Kidney capillary endothelial cell (primary cell): ENCODE measurements at places on chromosomes 16 and 17.

DNA sequence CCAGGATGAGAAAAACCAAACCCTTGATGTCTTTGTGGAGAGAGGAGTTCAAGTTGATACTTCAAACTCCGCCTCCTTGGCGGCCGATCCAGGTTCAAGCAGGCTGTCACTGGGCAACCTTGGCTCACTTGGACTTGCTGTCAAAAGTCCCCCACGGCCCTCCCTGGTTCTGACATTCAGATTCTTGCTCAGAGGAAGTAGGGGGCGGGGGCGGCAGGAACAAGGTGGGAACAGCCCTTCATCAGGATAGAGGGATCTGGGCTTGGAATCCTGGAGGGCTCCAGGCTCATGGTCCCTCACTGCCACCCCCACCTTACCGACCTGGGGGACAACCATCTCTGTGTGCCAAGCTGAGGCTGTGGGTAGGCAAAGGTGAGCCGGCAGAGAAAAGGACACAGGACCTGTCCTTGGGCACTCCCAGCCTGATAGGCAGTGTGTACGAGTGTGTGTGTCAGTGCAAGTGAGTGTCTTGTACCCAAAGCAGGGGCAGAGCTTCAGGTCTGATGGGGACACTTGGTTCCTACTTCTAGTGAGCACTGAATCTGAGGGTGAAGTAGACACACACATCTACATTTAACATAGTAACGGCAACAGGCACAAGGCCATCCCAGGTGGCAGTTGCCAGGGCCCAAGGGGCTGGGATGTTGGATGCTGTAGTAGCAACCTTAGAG is 6.6 kb upstream of the TSPOAP1 start:
- no peak for DNase-seq

DNA sequence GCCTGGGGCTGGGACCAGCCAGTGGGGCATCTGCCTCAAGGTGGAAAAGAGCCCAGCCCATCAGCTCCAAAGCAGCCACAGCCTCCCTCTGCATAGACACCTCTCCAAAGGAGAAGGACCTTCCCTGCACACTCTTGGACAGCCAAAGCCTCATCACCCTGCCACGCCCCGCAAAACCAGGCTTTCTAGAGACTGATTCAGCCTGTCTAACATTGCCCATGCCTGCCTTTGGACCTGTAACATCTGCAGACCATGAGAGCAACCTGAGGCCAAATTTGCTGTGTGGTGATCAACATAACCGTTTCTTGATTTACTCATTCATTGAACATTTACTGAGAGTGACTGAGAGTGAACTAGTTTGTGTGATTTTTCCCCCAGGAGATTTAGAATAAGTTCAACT is 219.7 kb upstream of the HSBP1 start:
- DNase-seq: no peak

GRCh38 chr17:14942526-14943190 is 322.5 kb downstream of the PMP22 start:
- no peak for DNase-seq

DNA sequence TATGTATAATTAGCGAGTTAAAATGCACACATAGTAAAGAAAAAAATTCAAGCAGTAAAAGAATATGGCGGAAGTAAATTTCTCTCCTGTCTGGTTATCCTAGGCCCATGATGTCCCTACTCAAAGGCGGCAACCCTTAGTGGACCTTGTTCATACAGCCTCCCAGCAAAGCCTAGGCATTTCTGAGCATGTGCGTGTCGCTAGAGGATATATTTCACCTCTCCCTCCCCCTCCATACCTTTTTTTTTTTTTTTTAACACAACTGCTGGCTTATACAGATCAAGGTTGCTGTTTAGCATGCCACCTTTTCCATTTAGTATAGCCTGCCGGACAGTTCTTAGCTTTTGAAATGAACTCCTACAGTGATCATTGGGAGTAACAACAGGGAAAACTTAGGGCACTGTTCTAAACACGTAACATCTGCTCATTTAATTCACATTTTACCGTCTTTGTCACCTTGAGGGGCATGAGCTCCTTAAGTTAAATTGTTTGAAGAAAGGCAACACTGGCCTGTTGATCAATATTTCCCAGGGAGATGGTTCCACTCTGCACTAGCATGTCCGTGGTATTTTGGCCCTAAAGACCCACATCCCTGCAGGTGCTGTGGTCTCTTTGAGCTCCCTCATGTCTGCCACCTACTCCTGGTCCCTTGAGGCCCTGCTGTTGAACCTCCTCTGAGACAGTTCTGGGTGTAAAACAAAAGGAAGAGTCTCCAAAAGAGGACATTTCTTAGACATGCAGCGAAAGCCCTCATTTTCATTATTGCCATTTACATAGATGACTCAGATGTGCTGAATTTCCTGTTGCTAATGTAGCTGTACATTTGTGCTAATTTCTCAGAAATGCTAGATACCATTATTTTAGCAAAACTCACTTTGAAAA is 4.1 kb upstream of the TNFRSF13B start:
- no peak for DNase-seq

DNA sequence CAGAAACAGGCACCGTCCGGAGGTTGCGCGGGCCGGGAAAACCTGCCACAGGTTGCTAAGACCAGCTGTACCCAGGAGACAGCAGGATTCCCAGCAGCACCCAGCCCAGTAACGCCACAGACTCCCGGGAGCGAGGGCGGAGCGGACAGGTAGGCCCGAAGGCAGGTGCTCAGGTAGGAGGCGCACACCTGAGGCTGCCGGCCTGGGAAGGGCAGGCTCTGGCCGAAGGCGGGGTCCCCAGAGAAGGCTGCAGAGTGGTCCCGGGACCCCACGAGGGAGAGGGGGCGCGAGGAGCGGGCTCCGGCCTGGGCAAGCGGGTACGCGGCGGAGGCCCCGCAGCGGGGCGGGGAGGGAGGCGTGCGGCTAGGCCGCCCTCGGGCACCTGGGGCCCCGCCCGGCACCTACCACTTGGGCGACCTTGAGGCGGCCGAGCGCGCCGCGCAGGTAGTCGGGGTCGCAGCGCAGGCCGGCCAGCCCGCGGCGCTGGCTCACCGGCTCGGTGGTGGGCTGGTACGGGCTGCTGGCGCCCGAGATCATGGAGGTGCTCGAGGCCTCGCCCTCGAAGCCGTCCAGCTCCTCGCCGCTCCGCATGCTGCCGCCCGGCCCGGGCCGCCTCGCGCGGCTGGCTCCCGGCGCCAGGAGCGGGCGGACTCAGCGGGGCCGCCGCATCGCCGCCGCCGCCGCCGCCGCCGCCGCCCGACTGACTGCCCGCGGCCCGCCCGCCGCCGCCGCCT is 441 bp downstream of the CMTM4 start:
- DNase-seq: peak; percentile 10

GRCh38 chr16:17026600-17027242 is 444.0 kb downstream of the XYLT1 start:
- no peak for DNase-seq

- peak; percentile 52 for DNase-seq
Measured at GRCh38 chr16:4846503-4846900, 586 bp downstream of the GLYR1 start.

DNA sequence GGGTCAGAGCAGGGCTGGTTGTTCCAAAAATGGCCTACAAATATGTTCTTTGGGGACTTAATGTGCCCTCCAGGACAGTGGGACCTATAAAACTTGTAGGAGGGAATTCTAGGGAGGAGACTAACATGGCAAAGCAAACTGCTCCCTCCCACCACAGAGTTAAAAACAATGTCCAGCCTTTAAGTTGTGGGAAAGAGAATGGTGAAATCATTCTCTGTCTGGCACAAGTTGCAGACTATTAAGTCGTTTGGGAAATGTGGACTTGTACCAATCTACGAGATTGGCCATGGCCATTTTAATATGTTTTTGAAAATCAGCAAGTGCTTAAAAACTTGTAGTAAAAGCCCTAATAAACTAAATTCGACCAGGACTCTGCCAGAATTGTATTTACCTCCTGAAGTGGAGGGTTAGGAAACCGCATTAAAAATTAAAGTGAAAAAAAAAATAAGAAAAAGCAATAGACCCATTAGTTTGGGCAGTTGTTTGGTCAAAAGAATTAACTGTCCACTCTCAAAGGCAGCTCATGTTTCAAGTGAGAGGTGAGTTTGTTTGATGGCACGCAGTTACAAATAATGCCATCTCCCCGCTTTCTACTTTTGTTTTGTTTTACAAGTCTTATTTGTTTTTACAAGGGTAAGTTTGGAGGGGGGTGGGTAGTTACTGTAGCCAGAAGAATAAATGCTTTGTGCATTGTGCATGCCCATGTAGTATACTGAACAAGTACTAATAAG is 32.4 kb downstream of the ANKFN1 start:
- no peak for DNase-seq

DNA sequence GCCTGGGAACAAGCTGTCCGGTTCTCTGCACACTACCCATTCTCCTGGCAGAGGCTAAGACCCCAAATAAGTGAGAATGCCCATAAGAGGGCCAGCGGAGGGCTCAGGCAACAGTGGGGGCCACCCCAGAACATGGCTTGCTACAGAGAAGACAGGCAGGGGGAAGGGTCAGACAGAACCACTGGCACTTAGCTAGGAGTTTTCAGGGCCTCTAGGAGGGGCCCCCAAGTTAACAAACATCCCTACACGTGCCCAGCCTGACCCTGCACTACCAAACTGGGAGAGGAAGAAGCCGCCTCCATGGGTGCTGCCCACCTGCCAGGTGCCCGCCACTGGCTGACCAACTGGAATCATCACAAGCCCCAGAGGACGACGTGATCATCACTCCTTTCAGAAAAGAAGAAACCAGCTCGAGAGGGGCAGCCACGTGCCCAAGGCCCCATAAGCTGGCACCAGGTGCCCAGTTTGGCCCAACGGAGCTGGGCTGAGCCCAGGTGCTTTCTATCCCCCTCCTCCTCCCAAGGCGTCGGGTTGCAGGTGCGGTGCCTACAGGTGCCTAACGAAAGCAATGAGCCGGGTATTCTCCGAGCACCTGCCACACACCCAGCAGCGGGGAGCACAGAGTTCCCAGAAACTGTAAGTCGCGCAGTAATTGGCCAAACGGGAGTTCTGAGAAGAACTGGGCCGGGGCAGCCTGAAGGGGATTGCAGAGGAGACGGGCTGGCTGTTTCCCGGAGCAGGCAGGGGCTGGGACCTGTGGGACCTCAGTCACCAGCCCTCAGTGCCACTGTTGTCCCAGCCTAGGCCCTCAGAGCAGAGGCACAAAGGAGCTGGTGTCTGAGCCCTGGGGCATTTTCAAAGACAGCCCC is 13.2 kb downstream of the RPH3AL start:
- no peak for DNase-seq

- DNase-seq: no peak
Measured at GRCh38 chr17:8080799-8081219, 6.7 kb downstream of the ALOX12B start.

DNA sequence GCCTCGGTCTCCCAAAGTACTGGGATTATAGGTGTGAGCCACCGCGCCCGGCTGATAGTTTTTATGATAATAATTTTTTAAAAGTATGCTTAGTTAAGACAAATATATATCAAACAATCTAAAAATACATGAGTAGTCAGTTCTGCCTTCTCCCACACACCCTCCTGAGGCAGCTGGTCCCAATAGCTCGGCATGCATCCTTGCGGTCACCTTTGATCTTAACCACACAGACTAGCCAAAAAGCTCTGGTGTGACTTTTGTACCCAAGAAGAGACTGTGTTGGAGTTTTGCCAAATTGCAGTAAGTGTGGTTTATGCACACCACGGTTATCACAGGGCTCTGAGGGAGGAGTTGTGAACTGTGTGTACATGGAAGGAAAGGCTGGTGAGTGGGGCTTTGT is 25.6 kb downstream of the ATP6V0A1 start:
- DNase-seq: no peak

DNA sequence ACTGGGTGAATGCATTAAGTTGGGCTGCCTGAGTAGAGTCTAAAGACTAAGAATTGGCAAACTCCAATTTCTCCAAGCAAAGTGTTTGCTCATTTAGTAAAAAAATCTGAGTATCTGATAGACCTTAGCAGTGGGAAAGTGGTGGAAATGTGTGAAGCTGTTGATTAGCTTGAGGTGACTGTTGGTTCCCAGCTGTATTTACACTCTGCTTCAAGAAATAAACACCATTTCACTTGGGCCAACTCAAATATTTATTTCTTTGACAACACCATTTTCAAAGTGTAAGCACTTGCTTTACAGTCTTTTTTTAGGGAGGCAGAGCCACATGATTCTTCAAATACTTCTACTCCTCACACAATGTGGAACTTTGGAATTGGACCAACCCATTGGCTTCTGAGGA is 8.7 kb downstream of the KCTD19 start:
- no peak for DNase-seq

DNA sequence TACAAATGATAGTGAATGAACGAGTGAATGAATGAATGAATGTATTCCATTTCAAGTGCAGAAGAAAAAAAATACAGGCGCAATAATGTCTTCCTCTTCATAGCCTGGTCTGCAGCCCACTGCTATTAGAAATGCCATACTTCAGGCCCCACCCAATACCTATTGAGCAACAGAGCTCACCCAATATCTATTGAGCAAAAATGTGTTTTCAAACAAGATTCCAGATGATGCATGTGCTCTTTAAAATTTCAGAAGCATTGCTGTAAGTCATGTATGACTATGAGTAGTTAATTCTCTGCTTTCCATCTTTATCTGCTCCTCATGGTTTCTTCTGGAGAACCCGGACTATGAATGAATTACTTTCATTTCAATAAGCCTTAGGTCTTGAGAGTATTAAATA is 308.2 kb downstream of the XYLT1 start:
- no peak for DNase-seq

DNA sequence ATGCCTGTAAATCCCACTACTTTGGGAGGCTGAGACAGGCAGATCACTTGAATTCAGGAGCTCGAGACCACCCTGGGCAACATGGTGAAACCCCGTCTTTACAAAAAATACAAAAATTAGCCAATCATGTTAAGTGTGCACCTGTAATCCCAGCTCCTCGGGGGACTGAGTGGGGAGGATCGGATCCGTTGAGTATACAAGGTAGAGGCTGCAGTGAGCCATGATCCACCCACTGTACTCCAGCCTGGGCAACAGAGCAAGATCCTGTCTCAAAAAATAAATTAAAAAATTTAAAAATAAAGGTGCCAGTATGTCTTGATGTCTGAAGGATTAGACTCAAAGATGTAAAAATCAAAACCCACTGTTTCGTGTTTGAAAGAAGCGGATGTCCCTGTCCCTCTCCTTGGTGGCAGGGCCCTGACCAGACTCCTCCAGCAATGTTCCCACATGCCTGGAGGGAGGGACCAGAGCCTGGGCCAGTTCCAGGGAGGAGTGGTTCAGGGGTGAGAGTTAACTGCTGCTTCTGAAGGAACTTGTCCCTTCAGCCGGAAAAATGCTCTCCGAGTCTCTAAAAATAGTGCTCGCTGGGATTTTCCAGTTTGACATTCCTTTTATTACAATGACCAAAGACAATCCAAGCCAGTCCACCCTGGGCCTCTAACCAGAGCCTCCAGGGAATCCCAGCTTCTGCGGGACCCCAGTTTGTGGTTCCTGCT is 9.4 kb upstream of the CMTM4 start:
- no peak for DNase-seq

DNA sequence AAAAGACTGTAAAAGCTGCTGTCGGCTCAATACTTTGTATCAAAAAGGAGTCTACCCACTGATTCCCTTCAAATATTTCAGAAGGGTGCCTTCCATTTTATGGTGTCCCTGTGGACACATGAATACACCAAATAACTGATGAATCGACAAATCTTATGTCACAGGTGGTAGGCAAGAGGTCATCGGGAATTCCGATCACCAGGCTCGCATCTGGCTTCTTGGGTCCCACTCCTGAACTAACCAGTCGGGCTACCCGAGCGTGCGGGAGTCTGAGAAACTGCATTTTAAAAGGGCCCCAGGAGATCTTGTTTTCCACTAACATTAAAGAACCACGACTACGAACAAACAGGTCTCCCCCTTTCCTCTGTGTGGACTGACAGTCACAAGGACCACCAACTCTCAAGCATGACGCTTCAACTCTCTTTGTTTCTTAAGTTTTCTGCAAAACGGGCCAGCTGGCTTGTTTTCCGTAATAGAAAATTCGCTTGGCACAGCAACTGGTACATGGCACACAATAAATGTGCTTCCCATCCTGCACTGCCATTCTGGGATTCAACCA is 873 bp downstream of the PSME3IP1 start:
- no peak for DNase-seq
